ENCODE measurements at places on chromosomes 2 and 18.

DNA sequence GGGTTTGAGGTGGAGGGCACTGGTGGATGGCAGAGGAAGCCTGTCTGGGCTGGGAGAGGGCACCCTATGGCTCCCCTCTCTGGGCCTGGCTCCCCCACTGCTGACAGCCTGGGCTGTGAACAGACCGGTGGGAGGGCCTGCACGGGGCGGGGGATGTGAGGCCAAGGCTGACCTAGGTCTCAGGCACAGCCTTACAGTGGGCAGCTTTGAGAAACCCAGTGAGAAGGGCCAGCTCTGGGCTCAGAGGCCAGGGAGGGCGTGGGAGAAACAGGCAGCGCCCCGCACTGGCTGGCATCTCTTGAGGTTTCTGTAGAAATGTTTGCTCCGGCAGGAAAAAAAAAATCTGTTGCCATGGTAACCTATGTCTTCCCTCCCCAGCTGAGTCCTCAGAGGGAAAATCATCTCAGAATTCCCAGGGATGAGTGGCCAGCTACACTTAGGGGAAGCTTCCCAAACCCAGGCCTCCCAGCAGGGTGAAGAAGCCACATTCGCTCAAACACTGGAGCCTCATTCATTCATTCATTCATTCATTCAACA lies 71.7 kb upstream of the TAF1B start:
- no peak for DNase-seq

GRCh38 chr18:74413836-74414235 lies 43.3 kb downstream of the DIPK1C start:
- DNase-seq, result no peak

- no peak for DNase-seq
These were observed 1.6 kb downstream of the FEV start for GRCh38 chr2:218983263-218983933.

- no peak for DNase-seq
These were observed 55.2 kb downstream of the DLGAP1 start for GRCh38 chr18:4399929-4400328.

- DNase-seq, result no peak
These were observed 13.7 kb downstream of the ADRA2B start for GRCh38 chr2:96102596-96103186.

DNA sequence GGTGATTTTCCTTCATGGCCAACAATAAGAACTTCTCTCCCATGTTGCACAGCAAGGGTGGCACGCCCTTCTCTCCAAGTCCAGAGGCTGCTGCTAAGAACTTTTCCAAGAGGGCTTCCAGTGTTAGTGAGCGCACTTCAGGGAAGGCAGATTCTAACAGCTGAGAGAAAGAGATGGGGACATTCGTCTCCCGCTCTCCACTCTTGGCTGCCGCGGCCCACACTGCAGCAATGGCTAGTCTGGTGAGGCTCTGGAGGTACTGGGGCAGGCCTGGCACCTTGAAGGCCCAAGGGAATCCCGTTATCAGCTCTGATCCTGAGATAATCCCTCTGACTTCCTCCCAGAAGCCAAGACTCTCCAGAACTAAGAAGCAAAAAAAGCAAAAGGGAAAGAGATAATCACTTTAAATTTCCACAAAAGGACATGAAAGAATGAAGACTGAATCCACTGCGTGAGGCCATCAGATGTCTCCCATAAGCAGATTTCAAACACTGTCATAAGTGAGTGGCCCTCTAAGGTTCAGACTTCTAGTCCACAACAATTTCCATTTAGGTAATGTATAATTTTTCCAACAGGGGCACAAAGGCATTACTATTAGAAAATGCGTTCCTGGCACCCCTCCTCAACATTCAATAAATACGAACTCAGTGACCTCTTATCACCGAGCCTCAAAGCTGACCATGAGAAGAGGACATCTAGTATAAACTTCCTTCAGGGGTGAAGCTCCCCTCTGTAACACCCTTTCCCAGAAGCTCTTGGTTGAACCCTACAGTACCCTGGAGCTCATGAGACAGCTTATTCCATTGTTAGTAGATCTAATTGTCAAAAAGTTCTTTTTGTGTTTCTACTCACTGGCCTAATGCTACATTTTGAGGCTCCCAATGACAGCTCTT lies 66.7 kb upstream of the ZFP36L2 start:
- DNase-seq, result no peak

DNA sequence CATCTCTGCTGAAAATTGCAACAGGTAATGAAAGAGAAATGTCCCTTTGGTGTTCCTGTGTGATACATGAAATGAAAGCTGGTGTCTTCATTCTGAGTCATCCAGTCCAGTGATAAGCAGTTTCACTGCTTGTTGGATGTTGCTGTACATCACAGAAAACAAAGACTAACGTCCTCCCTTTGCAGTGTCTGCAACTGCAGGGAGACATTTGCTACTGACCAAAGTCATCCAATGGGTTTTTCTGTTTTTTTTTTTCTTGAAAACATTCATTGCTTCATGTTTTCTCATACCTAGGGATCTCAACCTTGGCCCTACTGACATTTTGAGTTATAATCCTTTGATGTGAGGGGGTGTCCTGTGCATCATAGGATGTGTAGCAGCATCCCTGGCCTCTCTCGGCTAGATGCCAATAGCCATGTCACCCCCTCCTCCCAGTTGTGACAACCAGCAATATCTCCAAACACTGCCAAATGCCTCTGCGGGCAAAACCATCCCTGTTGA lies 63.6 kb upstream of the FZD5 start:
- DNase-seq, result no peak

GRCh38 chr18:35711227-35711626 lies 129.7 kb downstream of the GALNT1 start:
- DNase-seq, result no peak

DNA sequence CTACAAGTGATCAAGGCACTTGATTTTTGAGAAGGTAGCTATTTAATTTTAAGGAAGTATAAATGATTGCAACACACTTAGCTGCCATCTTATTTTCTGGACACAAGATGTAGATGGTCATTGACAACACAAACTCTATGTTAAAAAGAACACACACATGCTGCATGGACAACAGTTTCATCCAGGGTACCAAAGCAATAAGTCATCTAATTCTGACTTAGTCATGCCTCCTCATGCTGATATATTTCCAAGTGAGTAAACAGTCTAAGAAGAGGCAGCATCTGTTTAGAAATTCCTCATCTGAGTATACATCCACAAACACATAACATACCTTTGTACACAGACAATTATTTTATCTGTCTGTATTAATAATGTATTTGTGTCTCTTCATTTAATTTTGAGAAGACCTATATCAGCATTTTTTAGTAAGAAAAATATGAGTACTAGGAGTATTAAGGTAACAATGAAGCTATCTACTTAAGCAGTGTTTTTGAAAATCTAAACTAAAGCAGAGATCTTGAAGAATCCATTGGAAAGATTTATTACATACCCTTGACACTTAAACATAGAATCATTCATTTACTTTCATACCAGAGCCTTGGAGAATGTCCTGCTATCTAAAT lies 84.9 kb downstream of the SCN1A start:
- DNase-seq, result no peak

GRCh38 chr2:135863233-135863632 lies 13.0 kb downstream of the MCM6 start:
- DNase-seq, result no peak

- DNase-seq, result no peak
These were observed 250.9 kb downstream of the DCDC2C start for GRCh38 chr2:3954261-3954660.

GRCh38 chr2:150081775-150082481 lies 405.5 kb downstream of the RND3 start:
- DNase-seq, result no peak

All from T follicular helper cell (primary cell).